ENCODE measurements at places on chromosomes 6 and 20.

DNA sequence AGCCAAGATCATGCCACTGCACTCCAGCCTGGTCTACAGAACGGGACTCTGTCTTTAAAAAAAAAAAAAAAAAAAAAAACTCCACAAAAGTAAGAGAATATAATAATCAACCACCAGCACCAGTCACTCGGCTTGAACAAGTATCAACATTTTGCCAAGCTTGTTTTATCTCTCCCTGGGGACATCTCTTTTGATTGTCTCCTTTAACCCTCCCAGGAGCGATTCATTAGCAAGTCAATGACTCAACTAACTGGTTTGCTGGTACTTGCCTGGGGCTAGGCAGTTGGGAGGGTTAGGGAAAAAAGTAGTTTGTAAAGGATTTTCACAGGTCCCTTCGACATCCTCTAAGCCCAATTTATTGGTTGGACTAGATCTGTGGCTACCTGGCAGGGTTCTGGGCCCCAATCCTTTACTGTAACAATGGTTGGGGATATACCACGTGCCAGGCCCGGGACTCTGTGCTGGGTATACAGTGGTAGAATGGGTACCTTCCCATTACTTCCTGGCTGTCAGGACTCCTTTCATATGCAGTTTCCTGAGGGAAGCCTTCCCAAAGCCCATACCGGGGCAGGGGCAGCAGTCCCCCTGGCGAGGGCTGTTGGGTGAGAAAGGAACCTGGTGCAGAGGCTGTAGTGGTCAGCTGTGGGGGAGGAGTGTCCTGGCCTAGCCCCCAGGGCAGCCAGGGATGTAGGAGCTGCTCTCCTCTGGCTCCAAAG is 12.2 kb downstream of the TGIF2 start:
- DNase-seq: no peak

DNA sequence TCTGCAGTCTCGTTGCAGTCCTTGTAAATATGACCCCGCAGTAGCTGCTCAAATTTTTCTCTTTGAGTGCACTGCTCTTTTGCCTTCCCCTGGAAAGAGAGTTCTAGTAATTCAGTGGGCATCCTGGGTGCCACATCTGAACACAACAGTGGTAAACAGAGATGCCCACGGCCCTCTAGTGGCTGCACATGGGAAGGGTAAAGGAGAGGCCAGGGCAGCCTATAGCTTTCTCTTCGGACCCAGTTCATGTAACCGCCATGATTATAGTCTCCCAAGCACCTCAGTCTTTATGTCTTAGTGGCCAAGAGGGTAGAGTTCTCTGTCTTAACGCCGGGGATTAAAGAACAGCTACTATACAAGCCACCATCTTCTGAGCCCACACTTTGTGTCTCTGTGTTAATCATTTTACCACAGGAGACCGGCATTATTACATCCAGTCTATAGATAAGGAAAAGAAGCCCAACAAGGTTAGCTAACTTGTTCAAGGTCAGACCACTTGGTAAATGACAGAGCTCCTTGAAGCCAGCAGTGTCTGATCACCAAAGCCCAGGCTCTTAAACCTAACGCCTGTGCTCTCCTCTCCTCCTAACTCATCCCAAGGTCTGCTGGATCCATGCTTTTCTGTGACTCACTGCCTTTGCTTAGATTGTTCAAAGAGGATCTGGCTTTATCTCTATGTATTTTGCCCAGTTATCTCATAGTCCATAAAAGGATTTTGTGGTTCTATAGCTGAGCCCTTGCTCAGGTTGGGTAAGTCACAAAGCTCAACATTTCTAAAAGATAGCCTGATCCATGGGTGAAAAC is 81.8 kb downstream of the ISM1 start:
- DNase-seq: peak; percentile 73

DNA sequence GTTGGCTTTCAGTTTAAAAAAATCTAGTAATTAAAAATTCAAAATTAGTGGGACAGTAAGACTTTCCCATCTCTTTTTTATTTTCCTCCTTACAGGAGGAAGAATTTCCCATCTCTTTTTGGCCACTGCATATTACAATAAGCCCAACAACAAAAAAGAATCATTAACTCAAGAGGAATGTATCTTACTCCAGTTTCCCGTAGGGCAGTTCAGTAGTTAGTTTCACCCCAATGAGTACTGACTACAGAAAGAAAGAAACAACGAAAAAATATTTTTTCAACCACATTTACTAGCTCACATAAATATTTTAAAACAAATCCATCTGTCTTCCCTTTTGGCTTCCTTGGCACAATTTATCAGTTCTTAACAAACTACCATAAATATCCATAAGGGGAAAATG is 14.9 kb upstream of the BLOC1S5 start:
- DNase-seq: no peak

DNA sequence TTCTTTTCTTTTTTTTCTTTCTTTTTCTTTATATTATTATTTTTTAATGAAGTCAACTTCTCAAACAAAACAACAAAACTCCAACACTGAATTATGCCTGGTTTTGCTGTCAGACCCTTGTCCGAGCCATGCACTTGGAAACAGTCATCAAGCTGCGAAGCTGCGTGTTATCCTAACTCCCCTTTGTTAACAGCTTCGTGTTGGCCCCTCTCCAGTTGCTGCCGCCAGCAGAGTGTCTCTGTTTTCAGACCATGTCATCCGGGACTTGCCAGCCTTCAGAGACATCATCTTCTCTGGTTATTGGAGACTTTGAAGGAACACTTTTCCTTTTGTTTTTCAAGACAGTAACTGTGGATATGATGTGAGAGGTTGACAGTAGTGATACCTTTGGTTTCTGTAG is 83.1 kb downstream of the TRMT11 start:
- DNase-seq: no peak

GRCh38 chr6:136822046-136822375 is 381 bp upstream of the PEX7 start:
- DNase-seq: no peak

DNA sequence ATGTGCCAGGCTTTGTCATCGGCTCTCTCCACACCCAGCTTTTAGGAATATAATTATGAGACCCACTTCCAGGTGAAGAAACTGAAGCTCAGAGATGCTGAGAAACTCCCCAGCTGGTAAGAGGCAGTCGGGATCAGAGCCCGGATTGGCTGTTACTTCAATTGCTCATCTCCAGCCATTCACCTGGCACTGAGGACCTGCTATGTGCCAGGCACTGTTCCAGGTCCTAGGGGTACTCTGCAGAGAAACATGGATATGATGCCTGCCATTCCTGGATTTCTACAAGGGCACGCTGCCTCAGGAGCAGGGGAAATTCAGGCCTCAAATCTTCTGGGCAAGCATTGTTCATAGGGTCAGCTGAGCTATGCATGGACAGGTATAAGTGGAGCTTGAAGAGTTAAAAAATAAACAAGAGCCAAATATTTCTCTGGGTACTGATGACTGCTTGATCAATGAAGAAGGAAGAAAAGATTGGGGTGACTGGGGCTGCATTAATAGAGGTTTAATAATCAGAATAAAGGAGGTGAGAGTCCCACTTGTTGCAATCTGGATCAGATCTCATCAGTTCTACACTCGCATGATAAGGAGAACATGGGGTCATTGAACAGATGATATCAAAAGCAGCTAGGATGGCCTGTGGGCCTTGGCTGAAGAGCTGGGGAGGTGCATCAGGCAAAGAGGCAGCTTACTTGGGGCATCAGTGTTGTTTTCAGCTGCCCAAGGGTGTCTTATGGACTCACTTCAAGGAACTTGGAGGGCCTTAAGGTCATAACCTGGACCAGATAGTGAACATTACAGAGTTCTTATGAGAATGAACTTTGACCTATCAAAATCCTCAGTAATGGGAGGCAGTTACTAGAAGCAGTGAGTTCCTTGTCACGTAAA is 80.9 kb upstream of the TOX2 start:
- DNase-seq: no peak

- DNase-seq: no peak
Measured at GRCh38 chr6:81465859-81466258, 286.6 kb downstream of the TENT5A start.

GRCh38 chr6:26198722-26199056 is 111.5 kb downstream of the HFE start:
- no peak for DNase-seq

- DNase-seq: peak; percentile 16
Measured at GRCh38 chr20:42530855-42531448, 658.8 kb downstream of the PTPRT start.

- DNase-seq: no peak
Measured at GRCh38 chr20:2139250-2139649, 37.6 kb downstream of the STK35 start.

- no peak for DNase-seq
Measured at GRCh38 chr6:108501559-108501958, 59.2 kb upstream of the FOXO3 start.

DNA sequence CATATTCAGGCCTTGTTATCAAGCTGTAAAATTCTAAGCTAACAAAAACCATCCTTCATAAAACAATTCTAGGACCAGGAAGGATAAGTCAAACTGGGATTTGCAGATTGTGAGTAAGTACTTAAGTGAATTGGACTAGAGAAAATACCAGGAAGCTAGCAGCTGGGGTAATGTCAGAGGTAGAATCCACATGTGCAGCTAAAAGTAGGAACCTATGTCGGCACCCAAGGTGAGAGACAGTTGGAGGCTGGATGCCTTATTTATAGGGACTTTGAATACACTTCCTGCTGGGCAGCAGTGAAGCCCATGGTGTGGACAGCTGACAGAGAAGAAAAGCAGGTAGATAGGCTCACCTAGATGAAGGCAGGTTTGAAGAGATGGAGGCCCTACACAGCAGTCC is 127.3 kb downstream of the FLRT3 start:
- DNase-seq: no peak

DNA sequence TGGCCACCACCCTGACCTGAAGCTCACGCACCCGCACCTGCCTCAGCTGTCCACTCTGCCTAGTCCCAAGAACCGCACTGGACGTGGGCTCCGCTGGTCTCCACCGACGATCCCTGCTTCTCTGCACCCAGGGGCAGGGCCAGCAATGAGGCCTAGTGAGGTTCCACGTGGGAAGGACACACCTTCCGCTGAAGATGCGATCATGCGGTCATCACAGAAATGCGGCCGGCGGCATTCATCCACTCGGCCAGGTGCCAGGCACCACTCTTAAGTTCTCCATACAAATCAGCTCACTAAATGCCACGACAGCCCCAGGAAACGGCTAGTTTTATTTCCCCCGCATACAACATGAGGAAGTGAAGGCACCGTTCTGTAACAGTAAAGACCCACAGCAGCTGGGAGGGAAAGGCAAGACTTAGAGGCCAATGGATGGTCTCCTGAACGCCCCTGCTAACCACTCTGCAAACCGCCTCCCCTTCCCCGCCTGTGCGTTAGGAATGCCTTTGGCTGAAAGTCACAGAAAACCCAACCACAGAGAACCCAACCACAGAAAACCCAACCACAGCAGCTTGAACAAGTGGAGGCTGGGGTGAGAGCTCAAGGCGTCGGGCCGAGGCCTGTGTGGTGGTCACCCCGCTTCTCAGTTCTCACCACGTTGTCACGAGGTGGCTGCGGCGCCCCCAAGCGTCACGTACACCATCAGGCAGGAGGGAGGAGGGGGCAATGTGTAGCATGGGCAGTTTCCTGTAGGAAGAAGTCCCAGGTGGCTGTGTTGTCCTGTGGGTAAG is 204.4 kb downstream of the TAF4 start:
- no peak for DNase-seq

GRCh38 chr6:15546591-15546990 is 116.2 kb downstream of the DTNBP1 start:
- no peak for DNase-seq

- no peak for DNase-seq
Measured at GRCh38 chr20:50191065-50191543, 474 bp downstream of the CEBPB start.

DNA sequence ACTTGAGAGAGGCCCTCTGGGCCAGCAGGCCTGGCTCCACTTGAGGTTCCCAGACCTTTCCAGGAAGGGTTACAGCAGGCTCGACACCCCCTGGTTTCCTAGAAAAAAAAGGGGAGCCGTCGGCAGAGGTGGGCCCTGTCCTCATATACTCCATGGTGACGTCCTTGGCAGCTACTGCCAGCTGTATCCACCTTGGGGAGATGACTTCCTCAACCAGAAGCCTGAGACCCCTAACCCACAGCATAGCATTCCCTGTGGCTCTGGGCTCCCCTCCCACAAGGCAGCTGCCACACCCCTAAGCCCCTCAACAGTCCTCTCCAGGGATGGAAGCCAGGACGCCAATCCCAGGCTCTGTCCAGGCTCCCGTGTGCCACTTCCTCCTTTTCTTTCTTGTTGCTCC is 294.8 kb downstream of the CDC5L start:
- no peak for DNase-seq

DNA sequence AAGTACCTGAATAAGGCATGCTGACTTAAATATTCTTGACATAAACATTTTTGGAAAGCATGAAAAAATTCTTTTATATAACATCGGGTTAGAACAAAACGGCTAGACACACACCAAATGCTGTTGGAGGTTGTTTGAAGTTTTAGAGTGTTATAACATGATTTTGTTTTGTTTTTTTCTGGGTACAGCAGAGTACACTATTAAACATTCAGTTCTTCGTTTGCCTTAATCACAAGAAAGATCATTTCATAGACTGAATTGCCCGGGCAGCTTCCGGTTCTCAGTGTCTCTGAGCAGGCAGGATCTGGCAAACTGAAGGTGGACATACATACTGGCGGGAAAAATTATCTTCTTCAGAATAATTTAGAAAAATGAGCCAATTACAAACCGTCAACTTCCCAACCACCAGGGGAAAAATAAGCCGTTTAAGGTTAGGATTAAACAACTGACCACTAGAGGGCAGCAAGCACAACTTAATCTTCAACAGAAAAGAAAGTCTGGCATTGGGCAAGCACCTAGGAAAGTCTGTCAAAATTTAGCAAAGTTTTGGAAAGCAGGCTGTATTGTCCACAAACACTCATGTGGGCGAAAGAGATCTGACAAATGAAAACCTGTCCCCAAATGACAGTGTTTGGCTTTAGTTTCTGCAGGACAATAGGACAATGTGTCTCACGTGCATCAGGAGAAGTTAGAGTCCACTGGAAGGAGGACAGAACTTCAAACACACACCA is 15.0 kb downstream of the ZNF217 start:
- DNase-seq: peak; percentile 71

DNA sequence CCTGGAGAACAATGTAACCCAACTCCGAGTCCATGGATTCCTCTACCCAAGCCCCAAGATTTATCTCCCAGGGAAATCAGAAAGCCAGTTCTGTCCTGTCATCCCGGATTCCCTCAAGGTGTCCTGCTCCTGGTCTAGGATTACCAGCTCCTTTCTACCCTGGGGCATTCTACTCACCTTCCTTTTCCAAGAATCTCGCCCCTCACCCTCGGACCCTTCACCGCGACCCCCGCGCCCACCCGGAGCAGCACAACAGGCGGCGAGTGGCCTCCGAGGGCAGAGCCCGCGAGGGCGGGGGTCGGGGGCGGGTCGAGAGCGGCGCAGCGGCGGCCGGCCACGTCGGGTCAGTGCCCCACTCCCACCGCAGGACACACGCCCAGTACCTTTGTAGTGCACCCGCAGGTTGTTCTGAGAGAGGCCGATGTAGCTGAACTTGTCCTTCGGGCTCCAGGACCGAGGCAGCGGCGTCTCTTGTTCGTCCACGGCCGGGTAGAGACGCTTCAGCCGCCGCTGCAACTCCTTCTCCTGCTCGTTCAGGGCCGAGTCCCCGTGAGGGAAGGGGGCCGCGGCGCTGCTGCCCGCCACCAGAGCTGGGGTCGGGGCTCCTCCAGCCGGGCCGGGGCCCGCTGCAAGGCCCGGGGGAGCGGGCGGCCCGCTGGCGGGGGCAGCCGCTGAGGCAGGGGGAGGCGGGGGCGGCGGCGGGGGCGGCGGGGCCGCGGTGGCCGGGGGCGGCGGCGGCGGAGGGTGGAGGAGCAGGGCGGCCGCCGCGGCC is 897 bp downstream of the RANBP9 start:
- DNase-seq: peak; percentile 44

Measured in HuH-7 (cell line).